ENCODE measurements at places on chromosomes 5 and 9. TPM values are rescaled to one million over a fixed set of nuclear protein-coding genes. Genes with fewer than 3 reads are reported as not detected.

CDC20B gene
- total RNA-seq = not detected

TICAM2 gene
- total RNA-seq = 16.0 TPM

DNA sequence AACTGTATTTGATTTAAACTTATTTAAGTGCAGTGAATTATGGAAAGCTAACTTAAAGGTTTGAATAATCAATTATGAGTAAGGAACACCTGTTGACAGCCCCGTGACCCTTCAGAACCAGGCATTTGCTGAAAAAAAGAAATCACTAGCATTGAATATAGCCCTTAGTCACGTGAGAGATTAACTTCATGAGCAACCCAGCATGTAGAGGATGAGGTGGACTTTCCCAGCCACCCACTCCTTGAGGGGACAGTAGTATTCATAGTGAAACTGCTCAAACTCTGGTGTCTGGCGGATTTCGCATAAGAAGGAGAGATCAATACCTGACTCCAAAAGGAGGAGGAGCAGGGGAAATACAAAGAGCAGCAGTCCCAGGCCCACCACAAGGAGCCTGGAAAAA, 184.8 kb upstream of the RASEF start:
- no peak for DNase-seq

DNA sequence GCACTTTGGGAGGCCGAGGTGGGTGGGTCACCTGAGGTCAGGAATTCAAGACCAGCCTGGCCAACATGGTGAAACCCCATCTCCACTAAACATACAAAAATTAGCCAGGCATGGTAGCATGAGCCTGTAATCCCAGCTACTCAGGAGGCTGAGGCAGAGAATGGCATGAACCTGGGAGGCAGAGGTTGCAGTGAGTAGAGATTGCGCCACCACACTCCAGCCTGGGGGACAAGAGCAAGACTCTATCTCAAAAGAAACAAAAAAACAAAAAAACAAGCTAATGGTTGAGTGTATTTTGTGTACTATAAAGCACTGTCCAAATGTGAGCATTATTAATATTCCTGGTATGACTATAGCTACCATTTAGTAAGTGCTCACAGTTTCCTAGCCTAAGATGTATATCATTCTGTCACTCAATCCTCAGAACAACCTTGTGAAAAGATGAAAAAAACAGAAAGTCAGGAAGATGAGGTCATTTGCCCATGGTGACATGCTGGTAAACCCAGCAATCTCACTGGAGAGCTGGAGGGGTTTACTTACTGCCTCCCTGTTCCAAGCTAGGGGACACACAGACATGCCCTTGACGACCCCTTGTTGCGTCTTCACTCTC, 27.7 kb downstream of the ARHGEF37 start:
- DNase-seq = no peak

DNA sequence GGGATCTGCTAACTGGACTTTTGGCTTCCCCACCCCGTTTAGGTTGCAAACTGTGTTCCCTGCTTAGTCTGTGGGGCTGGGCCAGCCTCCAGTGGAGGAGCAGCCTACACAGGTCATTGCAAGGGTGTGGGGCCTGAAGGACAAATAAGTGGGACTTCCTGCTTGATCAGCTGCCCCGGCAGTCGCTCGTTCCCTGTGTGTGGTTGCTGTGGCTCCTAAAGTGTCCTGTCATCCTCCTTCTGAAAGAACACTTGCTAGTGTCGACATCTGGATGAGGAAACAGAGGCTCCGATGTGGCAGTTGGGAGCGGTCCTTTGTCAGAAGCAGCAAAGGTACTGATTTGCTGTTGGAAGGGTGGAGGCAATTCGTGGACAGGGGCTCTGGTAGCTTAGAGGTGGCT, 88.9 kb upstream of the TBCA start:
- DNase-seq = no peak

- no peak for DNase-seq
These were observed 270.4 kb downstream of the NSG2 start for GRCh38 chr5:174315871-174316270.

DNA sequence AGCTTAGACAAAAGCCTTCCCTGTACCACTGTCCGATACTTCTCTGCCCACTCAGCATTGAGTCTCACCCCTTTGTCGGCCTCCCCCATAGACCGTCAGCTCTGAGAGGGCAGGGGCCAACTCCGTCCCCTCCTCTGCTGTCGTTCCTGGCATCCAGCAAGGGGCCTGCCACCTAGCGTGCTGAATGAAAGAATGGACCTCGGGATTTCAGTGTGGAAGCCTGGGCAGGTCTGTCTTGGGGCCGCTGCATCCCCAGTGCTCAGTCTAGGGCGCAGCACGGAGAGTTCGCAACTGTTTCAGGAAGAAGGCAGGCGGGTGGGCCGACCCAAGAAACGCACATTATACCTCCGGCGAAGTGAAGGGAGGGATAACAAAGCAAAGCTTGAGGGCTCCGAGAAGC, 1.5 kb upstream of the TOR1B start:
- DNase-seq = no peak
